ENCODE measurements at places on chromosomes 2 and 18. TPM values are rescaled to one million over a fixed set of nuclear protein-coding genes. Genes with fewer than 3 reads are reported as not detected.

Gene GALNT14
- total RNA-seq, result 26.7 TPM

GRCh38 chr2:207819021-207819797 is 49.5 kb upstream of the FZD5 start:
- ATAC-seq, result no peak

DNA sequence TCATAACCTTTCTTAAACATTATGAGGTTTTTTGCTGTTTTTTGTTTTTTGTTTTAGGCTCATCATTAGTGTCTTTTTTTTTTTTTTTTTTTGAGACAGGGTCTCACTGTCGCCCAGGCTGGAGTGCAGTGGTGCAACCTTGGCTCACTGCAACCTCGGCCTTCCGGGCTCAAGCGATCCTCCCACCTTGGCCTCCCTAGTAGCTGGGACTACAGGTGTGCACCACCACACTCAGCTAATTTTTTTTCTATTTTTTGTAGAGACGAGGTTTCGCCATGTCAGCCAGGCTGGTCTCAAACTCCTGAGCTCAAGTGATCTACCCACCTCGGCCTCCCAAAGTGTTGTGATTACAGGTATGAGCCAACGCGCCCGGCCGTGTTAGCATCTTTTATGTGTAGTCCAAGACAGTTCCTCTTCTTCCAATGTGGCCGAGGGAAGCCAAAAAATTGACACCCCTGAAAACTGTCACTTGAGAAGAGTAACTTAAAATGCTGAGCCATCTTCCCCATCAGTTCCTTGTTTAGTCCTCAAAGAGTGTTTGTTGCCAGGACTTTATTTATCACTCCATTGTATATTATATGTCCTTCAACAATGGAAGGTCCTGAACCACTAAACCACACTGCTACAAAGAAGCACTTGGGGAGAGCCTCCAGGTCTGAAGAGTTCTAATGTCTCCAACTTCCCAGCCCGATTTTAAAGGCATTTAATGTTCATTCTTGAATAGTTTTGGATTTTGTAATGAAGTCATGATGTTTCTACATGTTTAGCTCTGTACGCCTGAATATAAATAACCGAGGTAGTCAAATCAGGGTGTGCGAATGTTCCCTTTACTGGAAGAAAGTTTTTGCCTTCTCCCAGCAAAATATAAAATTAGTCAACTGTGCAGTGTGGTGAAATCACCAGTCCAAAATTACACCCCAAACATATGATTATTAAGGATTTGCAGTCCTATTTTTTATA is 26.4 kb downstream of the ZNF516 start:
- no peak for ATAC-seq

- ATAC-seq, result no peak
Observed at GRCh38 chr2:238813109-238813508, 34.8 kb upstream of the TWIST2 start.

DNA sequence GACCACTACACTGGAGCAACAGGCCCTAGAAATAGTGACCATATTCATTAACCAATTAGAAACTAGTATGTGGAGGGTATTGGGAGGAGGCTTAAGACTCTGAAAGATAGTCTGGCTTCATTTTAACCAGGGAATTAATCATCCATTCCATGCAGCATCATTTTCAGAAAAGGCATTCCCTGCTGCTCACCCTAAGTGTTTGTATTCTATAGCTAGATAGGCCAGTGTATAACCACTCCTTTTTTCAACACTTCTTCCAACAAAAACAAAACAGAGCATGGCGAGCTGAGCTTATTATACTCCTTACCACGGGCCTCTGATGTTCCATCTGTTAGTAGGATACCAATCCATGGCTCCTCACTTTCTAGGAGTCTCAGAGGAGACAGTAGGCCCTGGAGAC is 112.0 kb upstream of the PKDCC start:
- ATAC-seq, result no peak

DNA sequence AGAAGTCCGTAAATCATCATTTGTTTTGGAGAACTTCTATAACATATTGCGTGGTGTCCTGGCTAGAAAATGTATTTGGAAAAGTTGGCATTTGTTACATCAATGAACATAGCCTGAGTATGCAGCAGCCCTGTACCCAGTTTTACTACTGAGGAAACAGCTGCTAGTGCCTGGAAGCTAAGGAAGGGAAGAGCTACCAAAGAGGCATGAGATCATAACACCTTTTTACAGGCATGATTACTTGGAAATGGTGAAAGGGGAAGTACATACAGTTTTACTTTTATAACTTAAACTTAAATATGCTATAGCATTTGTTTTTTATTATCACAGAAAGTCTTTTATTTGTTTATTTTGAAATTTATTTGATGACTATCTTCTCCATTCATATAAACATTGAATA is 128.4 kb upstream of the MC4R start:
- ATAC-seq, result no peak

DNA sequence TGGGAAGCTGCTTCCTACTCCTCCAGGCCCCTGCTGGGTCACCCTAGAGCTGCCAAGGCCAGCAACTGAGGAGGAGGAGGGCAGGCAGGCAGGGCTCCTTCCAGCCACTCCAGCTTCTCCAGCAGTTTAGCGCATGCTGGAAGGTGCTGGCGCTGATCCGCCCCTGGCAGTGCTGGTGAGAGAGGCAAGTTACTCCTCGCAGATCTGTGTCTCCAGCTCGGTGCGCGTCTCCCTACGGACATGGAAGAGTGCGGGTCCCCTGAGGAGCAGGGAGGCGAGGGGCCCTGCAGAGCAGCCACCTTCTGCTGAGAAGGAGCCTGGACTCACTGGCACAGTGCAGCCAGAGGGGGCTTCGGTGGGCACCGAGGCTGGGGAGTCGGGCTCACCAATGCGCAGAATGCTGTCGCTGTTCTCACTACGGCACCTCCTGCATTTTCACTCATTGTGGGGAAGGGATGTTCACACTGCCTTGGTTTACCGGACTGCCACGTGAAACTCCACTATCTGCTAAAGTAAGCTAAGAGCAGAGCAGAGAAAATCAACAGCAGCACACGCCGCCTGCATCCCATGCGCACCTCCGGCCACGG is 206.0 kb downstream of the HDAC4 start:
- no peak for ATAC-seq

Gene SCYGR8
- total RNA-seq, result not detected

Gene SERPINB3
- 879 TPM for total RNA-seq

DNA sequence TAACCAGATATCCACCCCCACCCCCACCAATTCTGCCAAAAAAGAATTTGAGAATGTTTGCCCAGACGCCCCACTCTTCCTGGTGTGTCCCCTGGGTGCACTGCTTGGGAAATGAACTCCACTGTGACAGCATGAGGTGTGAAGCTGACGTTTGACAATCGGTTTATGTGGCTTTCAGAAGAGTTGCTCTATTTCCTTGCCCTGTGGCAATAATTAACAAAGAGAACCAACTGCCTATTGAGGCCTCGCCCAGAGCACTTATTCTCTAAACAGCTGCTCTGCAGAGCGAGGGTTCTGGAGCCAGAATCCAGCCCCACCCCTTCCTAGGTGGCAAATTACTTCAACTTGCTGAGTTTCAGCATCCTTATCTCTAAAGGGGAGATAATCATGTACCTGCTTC is 115.8 kb upstream of the SIX3 start:
- no peak for ATAC-seq

DNA sequence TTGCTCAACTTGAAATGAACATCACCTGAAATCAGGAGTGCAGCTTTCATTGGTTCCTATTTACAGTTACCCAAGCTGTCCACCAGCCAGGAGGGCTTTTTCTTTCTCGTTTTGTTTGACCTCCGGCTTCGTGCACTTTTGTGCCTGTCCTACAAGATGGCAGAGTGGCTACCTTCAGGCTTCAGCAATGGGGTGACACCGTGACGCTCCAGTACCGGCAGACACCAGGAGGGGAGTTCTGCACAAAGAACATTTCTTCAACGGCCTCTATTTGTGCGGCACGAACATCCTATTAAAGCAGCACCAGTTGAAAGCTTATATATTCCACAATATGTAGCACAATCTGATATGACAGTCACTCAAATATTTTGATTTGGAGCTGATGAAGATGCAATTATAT is 18.3 kb downstream of the RNASEH1 start:
- ATAC-seq, result no peak

Gene VWA3B
- total RNA-seq, result 0.40 TPM

DNA sequence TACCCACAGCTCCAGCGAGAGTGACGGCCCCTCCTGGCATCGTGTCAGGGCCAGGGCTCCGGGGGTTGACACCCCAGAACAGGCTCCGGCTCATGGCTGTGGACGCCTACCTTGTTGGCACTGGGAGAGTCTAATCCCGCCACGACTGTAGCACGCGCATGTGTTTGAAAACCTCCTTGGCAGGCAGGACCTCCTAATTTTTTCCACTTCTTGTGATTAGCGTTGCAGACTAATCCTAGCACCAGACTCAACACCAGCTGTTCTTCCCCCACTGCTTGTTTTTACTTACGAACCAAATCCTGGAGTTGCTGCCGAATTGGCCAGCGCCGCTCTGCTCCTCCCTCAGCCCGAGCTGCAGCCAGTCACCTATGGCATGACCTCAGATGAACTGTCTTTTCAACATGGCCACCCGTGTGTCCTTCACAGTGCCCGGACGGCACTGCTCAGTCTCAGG is 110.7 kb downstream of the KLHL29 start:
- no peak for ATAC-seq

Gene TRIB2
- 12.7 TPM for total RNA-seq

DNA sequence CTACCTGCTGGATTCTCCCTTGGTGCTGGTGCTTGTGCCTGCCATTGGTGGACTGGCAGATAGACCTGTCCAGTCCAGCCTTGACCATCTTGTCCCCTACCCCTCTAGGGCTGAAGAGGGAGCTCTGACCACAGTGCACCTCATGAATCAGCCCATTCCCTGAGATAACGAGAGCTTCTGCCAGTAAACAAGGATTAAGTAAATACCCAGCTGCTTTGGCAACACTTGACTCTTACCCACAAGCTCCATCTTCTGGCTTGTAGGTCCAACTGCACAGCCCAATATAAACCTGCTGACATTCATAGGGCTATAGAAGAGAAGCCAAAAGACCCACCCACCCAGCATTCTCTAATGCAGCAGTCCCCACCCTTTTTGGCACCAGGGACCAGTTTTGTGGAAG is 186.4 kb downstream of the PIK3C3 start:
- ATAC-seq, result no peak

Gene ZNF804A
- not detected for total RNA-seq

- ATAC-seq, result no peak
Observed at GRCh38 chr18:46711444-46711863, 45.4 kb downstream of the ST8SIA5 start.

- ATAC-seq, result no peak
Observed at GRCh38 chr2:111031546-111032478, 88.9 kb upstream of the BCL2L11 start.

DNA sequence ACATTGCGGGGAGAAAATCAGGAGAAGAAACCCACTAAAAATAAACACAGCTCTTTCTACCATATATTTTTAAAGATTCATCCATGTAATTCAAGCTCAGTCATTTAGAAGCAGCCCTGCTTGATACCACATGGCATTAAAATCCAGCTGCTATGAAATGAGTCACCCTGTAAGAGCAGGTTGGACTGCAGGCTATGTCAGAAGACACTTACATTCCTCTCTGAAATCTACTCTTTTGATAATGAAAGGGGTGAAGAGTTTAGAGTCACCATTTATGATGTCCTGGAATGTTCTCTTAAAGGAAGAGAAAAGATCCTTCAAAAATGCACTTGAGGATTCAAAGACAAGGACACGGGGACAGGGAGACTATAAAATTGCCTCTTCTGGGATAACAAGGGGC is 100.6 kb upstream of the APCDD1 start:
- ATAC-seq, result peak; percentile 83

All from esophagus mucosa (tissue), 1 donor.